ENCODE measurements at places on chromosomes 2 and 18.

GRCh38 chr2:209661286-209661894 is 110.2 kb upstream of the UNC80 start:
- H3K4me3 ChIP-seq = no peak overlapping the region
- DNase-seq = no peak
- H3K27me3 ChIP-seq = no peaks in the 10 kb centered on the region
- H3K27ac ChIP-seq = no peak overlapping the region
- no peaks in the 10 kb centered on the region for H3K4me1 ChIP-seq
- no peaks in the 10 kb centered on the region for H3K36me3 ChIP-seq

- no peak for DNase-seq
- H3K27ac ChIP-seq = no peak overlapping the region
- no peaks in the 10 kb centered on the region for H3K36me3 ChIP-seq
- H3K4me3 ChIP-seq = no peak overlapping the region
- H3K27me3 ChIP-seq = no peaks in the 10 kb centered on the region
These were observed 855.4 kb upstream of the CELF4 start for GRCh38 chr18:38421021-38421420.

GRCh38 chr2:74919827-74920226 is 38.6 kb upstream of the POLE4 start:
- DNase-seq = peak; percentile 54
- H3K4me1 ChIP-seq = peaks cover 16% of the 10 kb centered on the region
- no peak overlapping the region for H3K27ac ChIP-seq
- H3K27me3 ChIP-seq = no peaks in the 10 kb centered on the region

GRCh38 chr2:137930146-137930545 is 34.1 kb upstream of the HNMT start:
- H3K27ac ChIP-seq = no peak overlapping the region
- H3K4me3 ChIP-seq = no peak overlapping the region
- H3K4me1 ChIP-seq = peaks cover 13% of the 10 kb centered on the region
- no peak for DNase-seq
- no peaks in the 10 kb centered on the region for H3K27me3 ChIP-seq

DNA sequence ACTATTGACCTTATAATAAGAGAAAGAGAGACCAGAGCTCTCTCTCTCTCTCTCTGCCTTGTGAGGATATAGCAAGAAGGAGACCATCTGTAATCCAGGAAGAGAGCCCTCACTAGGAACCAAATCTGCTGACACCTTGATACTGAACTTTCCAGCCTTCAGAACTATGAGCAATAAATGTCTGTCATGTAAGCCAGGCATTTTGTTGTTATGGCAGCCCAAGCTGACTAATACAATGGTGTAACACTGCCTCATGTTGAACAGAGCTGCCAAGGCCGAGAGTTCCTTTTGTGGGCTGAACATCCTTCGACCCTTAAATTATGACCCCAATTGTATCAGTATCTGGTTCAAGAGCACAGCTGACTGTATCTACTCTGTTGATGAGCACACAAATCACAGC is 108.0 kb downstream of the LRRC30 start:
- no peaks in the 10 kb centered on the region for H3K4me1 ChIP-seq
- no peak overlapping the region for H3K27ac ChIP-seq
- no peaks in the 10 kb centered on the region for H3K27me3 ChIP-seq
- no peaks in the 10 kb centered on the region for H3K36me3 ChIP-seq
- no peak for DNase-seq

GRCh38 chr2:234546770-234547169 is 49.9 kb upstream of the ARL4C start:
- H3K27me3 ChIP-seq = peaks cover 3% of the 10 kb centered on the region
- H3K4me1 ChIP-seq = no peaks in the 10 kb centered on the region
- H3K36me3 ChIP-seq = no peaks in the 10 kb centered on the region
- no peak overlapping the region for H3K4me3 ChIP-seq
- H3K27ac ChIP-seq = no peak overlapping the region

DNA sequence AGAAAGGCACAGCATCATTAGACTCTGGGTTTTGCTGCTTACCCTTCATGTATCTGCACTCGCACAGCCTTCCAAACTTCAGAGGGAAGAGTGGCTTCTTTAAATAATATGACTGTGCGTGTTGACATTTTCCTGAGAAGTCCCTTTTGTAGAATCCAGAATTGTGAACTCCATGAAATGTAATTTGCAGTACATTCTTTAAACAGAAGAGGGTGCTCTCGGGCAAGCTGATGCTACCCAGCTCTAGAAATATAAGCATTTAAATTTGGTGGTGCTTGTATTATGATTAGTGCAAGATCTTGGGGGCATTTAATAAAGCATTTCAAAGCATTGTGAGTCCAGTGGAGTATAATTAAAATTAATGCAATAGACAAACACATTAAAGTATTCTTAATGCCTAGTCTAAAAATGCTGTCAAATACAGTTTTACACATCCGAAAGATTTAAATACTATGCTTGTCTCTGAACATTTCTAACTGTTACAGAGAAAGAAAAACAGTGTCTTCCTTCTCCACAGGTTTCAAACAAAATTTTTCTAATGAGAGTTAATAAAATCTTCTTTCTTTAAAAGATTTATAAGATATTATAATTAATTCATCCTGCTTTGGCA is 17.3 kb upstream of the GTF2A1L start:
- no peak overlapping the region for H3K4me3 ChIP-seq
- no peaks in the 10 kb centered on the region for H3K27me3 ChIP-seq
- peak; percentile 12 for DNase-seq
- H3K27ac ChIP-seq = no peak overlapping the region
- no peaks in the 10 kb centered on the region for H3K4me1 ChIP-seq
- H3K36me3 ChIP-seq = peaks cover 5% of the 10 kb centered on the region

GRCh38 chr2:83572400-83572799 is 886.7 kb downstream of the SUCLG1 start:
- no peak for DNase-seq
- no peak overlapping the region for H3K27ac ChIP-seq
- no peaks in the 10 kb centered on the region for H3K36me3 ChIP-seq
- H3K27me3 ChIP-seq = no peaks in the 10 kb centered on the region
- no peaks in the 10 kb centered on the region for H3K4me1 ChIP-seq
- H3K4me3 ChIP-seq = no peak overlapping the region
